CD4-positive, alpha-beta T cell treated with Interleukin-4 for 4 hours (primary cell): ENCODE measurements at places on chromosomes 2 and 18.
A peak's percentile ranks its signal among the peaks of the same experiment; 100 is the strongest.

GRCh38 chr18:75524181-75524580 is 96.7 kb upstream of the SMIM21 start:
- no peak for DNase-seq

DNA sequence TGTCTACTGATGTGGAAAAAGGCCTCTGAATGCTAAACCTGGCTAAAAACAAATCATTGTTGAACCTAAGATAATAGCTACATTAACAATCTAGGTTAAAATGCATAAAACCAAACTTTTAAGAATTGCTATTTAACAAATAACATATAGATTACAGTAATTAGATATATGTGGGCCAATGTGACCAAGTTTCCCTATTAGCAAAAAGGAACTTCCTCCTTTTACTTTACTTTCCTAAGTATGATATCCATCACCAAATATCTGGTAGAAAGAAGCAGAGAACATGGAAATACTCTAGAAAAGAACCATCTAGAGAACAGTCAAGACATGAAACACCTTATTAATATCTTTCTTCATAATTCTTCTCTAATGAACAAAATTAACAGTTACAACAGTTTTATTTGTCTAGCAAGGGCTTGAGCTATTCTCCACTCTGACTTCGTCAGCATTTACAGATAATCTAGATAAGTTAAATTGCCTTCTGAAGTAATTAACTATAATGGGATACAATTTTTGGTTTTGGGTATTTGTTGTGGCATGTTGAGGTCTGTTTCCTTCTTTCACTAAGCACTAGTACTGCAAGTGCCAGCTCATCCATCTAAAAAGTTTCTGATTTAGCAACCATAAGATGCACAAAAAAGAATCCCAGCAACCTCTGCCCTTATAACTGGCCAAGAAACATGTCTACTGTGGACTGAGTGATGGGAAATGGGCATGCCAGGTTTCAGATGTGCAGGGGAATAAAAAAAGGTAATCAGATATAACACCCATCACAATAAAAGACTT is 53.3 kb downstream of the MEMO1 start:
- DNase-seq = no peak

DNA sequence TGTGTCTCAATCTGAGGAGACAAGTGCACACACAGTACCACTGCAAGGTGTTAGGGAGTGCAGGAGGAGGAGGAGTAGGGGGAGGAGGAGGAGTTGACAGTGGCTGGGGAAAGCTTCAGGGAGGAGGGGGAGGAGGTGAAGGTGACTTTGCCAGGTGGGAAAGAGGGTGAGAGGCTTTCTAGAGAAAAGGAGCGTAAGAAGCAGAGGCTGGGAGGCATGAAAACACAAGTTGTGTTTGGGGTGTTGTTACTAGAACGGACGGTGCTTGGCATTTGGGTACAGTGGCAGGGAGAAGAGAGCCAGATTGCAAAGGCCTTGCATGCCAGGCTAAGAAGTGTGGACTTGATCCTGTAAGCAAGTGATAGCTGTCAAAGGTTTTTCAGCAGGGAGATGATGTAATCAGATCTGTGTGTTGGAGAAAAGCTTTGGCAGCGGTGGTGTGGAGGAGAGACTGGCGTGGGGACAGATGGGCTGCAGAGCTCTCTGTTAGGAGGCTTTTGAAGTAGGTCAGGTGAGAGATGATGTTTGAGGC is 16.2 kb downstream of the TANC1 start:
- no peak for DNase-seq

- DNase-seq = no peak
Measured at GRCh38 chr2:65059071-65059470, 2.9 kb downstream of the CEP68 start.

DNA sequence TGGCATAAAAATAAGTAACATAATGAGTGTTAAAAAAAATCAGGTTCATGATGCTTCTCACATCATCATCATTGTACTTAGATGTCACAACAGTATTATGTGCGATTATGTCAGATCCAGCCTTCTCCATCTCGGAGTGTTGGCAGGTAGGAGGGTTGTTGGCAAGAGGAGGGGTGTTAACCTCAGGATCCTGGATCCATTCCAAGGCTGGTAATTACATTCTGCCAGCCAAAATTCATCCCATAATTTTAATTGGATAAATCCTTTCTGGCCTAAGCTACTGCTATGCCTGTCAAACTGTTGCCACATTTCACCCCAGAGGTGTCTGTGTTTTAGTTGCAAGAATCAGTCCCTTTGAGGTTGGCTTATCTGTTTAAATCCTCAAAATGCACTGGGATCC is 891 bp upstream of the FTCDNL1 start:
- DNase-seq = no peak

DNA sequence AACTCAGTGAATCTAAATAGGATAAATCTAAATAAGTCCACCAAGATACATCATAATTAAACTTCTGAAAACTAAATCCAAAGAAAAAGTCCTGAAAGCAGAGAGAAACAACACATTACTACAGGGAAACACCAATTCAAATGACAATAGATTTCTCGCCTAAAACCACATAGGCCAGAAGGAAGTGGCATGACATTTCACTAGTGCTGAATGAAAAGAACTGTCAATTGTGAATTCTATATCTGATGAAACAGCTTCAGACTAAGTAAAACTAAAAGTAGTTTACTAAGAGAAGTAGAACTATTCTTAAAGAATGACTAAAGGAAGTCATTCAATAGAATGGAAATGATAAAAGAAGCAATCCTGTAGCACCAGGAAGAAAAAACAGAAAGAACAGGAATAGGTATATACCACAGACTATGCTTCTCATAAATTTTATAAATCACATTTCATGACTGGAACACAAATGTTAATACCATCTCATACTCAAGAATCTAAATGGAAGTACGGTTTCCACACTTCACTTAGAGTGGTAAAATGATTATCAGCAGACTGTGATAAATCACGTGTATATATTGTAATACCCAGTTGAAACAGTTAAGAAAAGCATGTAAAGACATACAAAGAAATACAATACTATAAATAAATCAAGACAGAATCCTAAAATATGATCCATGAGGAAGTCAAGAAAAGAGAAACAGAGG is 46.4 kb downstream of the ASXL2 start:
- peak; percentile 53 for DNase-seq

GRCh38 chr2:144607891-144608521 is 88.1 kb upstream of the ZEB2 start:
- DNase-seq = no peak

GRCh38 chr2:133605011-133605765 is 36.9 kb upstream of the NCKAP5 start:
- DNase-seq = no peak

DNA sequence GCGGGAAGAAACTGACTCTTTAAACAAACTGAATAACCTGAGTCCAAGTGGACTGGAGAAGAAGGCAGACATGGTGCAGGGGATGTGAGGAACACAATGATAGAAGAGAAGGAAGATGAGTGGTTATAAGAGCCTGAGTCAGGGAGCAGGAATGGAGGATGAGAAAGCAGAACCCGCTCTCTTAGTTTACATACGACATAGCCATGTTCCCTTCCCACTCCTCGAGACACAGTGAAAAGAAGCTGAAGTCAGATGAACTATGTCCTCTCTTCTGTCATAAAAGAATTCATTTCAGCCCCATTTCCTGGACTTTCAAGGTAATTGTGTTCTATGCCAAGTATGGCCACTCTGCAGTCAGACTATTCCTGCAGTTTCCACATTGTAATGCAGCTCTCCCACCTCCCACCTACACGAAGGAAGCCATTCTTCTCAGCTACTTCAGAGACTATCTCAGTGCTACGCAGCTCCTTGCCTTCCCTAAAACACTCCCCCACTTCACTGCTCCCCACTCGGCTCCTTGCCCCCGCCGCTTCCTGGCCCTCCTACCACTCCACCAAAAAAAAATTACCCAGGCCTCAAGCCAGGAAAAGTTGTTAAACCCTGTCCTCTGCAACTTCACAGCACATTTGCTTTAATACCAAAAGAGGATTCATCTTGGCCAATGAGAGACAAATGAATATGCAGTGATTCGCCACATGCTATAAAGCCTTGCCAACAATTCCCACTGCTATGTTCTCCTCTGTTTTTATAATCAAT is 323.4 kb upstream of the EPHA4 start:
- no peak for DNase-seq

DNA sequence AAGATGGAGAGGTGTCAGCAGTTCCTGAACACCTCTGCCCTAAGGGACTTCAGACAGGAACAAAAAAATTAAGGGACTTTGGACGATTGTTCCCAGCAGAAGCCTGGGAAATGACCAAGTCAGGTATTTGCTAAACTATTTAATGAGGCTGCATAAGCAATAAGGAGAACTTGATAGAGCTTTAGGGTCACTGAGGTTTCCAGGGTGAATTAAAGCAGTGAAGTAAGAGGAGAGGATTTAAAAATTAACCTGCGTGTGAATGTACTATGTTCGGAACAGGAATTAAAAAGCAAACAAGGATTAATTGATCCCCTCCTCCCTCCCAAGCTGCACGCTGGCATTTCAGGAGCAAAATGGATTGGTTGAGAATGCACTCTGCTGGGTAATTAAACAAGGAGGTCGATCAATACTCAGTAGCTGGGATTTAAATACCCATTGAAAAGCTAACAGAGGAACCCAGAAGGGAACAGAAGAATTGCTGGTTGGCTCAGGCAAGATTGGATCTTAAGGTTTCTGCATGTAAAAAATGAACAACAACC is 157.2 kb downstream of the RNF152 start:
- DNase-seq = no peak

- no peak for DNase-seq
Measured at GRCh38 chr2:85199698-85200097, 66.5 kb downstream of the TCF7L1 start.

GRCh38 chr2:142038826-142039225 is 92.0 kb downstream of the LRP1B start:
- no peak for DNase-seq

- DNase-seq = peak; percentile 57
Measured at GRCh38 chr2:233857511-233858141, 3.3 kb upstream of the HJURP start.

GRCh38 chr2:187419808-187420207 is 28.2 kb downstream of the CALCRL start:
- no peak for DNase-seq

- no peak for DNase-seq
Measured at GRCh38 chr2:190528521-190529001, 6.0 kb downstream of the NEMP2 start.

DNA sequence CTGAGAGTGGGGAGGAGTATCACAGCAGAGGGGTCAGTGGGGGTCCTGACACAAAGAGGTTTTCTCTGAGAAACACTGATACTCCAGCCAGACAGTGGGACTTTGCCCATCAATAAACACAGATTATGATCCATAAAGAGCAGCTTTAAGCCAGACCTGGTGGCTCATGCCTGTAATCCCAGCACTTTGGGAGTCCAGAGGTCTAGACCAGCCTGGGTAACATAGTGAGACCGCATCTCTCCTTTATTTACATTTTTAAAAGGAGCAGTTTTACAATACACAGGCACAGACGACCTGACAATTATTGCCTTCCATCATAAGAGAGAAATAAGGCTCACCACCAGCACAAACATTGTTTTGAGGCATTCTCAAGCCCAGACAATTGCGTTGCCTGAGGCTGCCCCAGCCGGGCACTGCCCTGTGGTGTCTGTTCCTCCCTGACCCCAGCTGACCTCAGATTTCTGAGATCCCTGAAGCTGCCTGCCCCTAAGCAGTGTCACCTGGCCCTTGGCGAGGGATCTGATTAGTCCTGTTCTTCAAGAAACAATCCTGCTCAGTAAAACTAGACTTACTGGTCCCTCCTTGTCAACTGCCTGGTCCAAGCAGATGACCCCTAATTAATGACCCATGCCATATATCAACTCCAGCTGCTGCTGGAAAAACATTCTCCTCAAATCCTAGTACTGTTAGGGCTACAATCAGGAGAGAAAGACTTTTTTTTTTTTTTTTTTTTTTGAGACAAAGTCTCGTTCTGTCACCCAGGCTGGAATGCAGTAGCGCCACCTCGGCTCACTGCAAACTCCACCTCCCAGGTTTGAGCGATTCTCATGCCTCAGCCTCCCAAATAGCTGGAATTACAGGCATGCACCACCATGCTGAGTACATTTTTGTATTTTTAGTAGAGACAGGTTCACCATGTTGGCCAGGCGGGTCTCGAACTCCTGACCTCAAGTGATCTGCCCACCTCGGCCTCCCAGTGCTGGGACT is 59.4 kb upstream of the SOS1 start:
- no peak for DNase-seq

GRCh38 chr2:206886696-206887095 is 52.6 kb upstream of the CPO start:
- no peak for DNase-seq

DNA sequence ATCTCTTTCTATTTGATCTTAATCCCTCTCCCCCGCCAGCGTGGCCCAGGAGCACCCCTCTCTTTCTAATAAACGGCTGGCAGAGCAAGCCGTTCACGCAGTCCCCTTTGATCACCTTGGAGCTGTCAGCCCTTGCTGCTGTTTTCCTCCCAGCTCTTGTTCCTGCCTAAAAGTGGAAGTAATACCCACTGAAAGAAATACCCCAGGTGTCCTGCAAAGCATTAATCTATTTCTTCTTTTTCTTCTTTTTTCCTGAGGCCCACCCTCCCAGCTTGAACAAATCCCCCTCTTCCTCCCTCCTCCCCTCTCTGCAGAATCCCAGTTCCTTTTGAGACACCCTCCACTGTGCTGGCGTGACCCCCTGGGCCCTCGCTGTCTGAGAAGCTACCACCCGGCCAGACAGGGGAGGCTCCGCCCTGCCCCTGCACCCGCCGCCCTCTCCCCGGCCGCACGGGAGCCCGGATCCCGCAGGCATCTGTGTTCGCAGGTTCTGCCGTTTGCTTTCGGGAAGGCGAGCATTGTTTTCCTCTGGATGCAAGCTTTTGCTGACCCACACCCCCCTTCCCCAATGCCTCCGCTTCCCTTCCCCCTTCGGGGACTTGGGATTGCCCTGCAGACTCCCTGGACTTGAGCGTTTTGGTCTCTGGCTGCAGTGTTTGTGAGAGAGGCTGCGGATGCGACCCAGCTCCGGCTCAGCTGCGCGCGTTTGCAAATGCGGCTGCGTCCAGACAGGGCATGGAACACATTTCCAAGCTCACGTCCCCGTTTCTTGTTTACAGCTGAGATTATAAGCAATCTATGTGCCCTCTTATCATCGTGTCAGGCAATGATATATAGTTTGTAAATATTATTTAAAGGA is 631.5 kb downstream of the NYAP2 start:
- no peak for DNase-seq

GRCh38 chr2:231412618-231412963 is 17.1 kb downstream of the B3GNT7 start:
- no peak for DNase-seq

- DNase-seq = no peak
Measured at GRCh38 chr2:195642027-195642678, 14.9 kb upstream of the SLC39A10 start.

GRCh38 chr2:86134709-86135108 is 28.7 kb downstream of the PTCD3 start:
- no peak for DNase-seq

DNA sequence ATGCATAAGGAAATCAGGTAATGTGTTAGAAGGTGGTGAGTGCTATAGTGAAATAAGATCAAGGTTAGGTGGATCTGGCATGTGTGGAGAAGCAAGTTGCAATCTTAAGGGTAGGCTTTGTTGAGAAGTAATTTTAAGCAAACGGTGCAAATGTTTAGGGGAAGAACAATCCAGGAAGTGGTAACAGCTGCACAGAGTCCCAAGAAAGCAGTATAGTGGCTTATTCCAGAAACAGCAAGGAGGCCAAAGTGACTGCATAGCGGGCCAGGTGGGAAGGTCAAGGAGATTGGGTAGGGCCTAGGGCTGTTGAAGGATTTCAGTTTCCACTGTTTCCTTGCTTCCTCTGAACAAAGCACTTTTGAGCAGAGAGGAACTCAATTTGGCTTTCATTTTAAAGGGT is 30.0 kb upstream of the RAB1A start:
- DNase-seq = no peak

- no peak for DNase-seq
Measured at GRCh38 chr18:44686156-44686555, 5.5 kb downstream of the SETBP1 start.

- no peak for DNase-seq
Measured at GRCh38 chr2:130869441-130870160, 32.9 kb downstream of the ARHGEF4 start.
